Stimulated activated CD4-positive, alpha-beta T cell treated with anti-CD3 and anti-CD28 coated beads, Interleukin-12 subunit alpha, Interleukin-12 subunit beta, amount 100 ng/mL, for 48 hours (primary cell): ENCODE measurements at places on chromosomes 7 and 10.

GRCh38 chr10:29829776-29830175, 195.0 kb upstream of the SVIL start:
- no peak for DNase-seq

GRCh38 chr7:128275681-128276080, 34.6 kb downstream of the LEP start:
- DNase-seq: no peak

DNA sequence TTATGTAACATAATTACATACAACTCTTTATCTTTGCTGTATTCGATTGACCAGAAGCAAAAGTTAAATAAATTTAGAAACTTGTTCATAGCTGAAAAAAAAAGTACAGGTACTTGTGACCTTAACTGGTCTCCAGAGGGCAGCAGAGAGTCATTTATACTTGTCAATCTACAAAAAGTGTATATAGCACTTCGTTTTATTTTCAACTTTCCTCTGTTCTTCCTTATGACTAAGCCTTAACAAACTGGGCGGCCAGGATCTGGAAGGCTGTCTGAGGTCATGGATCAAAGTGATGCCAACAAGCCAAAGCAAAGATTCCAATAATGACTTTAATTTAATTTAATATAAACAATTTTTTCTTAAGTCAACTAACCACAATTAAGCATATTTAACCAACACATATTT, 29.8 kb downstream of the C10orf67 start:
- peak; percentile 69 for DNase-seq

- DNase-seq: no peak
Measured at GRCh38 chr10:50629495-50630122, 5.9 kb upstream of the SGMS1 start.

- no peak for DNase-seq
Measured at GRCh38 chr7:14950013-14950412, 47.5 kb upstream of the DGKB start.

DNA sequence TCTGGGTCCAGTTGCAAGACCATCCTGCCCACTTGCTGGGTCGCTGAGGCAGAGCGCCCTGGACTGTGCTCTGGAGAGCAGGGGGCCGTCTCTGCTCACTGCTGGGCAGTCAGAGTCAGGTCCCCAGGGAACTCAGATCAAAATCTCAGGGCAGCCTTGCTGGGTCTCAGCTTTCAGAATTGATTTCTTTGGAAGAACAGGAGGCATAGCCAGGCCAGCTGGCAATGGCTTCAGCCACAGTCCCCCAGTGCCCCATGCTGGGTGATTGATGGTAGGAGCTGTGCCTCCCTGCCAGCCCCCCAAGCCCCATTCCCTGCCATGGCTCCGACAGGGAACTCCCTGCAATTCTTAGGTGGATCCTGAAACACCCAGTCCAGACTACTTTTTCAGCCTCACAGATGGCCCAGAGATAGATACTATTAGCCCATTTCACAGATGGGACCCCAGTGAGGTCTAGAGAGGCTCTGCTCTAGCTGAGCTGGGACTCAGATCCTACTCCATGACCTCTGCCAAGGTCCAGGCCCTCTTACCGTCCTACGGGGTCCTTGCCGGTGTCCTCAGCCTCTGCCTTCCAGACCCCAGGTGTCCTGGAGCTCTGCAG, 467 bp downstream of the MMRN2 start:
- DNase-seq: no peak

GRCh38 chr10:49208996-49209395, 20.8 kb upstream of the TMEM273 start:
- DNase-seq: no peak

- DNase-seq: no peak
Measured at GRCh38 chr10:6843481-6843881, 263.4 kb upstream of the PRKCQ start.

GRCh38 chr7:1964211-1964912, 268.4 kb downstream of the MAD1L1 start:
- DNase-seq: no peak

- no peak for DNase-seq
Measured at GRCh38 chr10:9811601-9812000, 1206.1 kb upstream of the CELF2 start.

GRCh38 chr10:127906548-127907377, at the start of gene PTPRE:
PTPRE (plus strand) TSS chr10:127907103; CDS start chr10:128040882, 133,779 bp downstream.
- peak; percentile 42 for DNase-seq

DNA sequence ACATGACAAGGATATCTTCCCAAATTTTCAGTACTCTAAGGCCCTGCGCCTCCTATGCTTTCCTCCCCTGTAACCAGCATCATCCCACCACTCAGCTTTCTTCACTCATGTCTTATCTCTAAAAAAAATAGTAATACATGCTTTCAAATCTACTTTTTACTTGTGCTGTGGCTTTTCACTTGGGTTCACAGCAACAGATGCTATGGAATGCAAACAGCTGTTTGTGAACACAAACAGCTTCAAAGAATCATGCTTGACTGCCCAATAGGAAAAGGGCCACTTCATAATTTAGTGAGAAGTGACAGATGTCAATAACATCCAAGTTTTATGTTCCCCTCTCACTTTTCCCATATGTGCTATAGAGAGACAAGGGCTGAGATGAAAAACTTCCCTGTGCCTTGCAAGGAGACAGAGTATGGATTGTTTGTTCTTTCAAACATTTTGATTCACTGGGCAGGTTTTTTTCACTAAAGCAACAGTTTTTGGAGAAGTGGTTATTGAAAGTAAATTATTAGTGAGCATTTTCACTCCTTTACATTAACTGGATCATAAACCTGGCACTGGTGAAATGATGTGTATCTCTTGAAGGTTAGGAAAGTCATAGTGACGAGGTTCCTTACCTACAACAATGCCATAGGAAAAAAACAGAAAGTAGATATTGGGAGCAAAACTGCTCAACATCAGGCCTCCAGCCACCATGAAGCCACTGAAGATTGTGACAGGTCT, 37.3 kb downstream of the SLC16A9 start:
- DNase-seq: no peak

- no peak for DNase-seq
Measured at GRCh38 chr7:20598459-20599309, 16.8 kb upstream of the ABCB5 start.

GRCh38 chr10:92356041-92356440, 65.1 kb downstream of the MARCHF5 start:
- no peak for DNase-seq

GRCh38 chr7:26636808-26637207, 227.6 kb downstream of the SKAP2 start:
- DNase-seq: no peak

DNA sequence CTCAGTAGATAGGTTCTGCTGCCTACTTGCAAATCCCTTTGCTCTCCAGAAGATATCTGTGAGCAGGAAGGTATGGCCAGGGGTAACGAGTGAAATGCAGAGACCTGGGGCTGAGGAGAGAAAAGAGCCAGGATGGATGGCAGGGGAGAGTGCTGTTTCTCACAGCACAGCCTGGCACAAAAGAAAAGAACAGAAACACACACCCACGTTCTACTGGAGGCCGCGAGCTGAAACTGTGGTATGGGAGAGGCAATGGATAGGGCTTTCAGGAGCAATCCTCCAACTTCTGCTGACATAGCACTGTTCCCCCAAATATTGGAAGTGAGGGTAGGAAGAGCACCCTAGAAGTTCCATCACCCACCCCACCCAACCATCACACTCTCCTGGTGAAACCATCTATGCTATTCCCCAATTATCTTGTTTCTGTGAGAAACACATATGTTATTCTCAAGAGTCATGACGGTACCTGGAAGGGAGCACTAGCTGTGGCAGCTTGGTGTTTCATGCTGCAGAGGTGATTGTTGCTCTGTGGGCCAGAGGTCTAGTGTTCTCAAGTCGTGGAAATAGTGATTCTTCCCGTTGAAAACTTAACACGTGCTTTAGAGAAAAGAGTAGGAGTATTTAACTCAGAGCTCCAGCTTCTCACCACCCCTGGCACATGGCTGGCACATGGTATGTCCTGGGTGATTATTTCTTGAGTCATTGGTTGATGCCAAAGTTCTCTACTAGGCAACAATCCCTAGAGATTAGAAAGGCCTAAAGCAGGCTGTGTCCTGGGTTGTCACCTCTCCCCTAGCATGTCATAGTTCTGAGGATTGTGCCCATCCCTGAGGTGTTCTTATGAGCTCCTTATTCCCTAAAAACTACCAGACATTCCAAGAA, 198.3 kb downstream of the PLXNA4 start:
- DNase-seq: no peak

GRCh38 chr7:48149058-48149457, 22.2 kb upstream of the ABCA13 start:
- no peak for DNase-seq

- no peak for DNase-seq
Measured at GRCh38 chr10:15353471-15354017, 17.5 kb downstream of the FAM171A1 start.

DNA sequence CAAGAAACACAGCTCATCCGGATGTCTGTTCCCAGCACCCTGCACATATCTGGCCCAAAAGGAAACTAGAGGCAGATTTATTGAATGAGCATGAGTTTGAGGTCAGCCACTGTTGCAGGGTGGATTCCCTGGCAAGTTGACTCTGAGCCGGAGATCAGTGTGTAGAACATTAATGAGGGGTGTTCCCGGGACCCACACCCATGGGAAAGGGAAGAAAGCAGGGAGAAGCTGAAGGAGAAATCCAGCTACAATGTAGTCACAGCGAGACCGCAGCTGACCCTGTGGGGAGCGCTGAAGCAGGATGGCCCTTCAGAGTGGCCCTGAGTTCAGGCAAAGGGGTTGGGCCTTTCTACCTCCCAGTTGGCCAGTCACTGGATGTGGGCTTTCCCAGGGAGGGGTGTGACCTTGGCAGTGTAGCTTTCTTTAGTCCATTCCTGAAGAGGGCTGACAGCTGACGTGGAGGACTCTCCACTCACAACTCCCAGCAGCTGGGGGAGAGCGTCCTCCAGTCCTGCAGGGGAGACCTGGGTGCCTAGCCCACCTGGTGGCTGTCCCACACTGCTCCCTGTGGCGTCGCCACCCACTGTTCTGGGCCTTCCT, 324.2 kb upstream of the ZMIZ1 start:
- no peak for DNase-seq

DNA sequence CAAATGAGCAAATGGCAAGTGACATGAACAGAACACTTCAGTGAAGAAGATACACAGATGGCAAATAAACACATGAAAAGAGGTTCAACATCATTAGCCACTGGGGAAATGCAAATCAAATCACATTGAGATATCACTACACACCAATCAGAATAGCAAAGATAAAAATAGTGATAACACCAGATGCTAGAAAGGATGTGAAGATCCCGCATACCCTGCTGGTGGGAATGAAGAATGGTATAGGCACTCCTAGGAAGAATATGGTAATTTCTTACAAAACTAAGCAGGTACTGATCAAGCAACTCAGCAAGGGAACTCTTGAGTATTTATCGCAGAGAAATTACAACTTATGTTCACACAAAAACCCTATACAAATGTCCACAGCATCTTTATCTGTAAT, 11.2 kb downstream of the LAMB4 start:
- no peak for DNase-seq

DNA sequence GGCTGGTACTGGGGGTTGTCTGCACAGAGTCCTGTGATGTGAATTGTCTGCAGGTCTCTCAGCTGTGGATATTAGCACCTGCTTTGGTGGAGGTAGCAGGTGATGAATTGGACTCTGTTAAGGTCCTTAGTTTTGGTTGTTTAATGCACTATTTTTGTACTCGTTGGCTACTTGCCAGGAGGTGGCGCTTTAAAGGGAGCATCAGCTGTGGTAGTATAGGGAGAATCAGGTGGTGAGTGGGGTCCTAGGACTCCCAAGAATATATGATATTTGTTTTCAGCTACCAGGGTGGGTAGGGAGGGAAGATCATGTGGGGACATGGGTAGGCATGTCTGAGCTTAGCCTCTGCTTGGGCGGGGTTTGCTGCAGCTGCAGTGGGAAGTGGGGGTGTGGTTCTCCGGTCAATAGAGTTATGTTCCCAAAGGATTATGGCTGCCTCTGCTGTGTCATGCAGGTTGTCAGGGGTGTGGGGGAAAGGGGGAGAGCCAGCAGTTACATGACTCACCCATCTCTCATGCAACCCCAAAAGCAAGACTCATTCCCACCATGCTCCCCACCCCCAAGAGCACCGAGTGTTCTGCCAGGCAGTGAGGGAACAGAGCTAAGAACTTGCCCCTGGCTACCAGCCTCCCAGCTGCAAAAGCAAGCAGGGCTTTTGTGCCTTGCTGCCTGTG, 53.7 kb upstream of the ZNF273 start:
- DNase-seq: no peak

GRCh38 chr7:11607686-11608085, 224.3 kb downstream of the THSD7A start:
- DNase-seq: no peak

GRCh38 chr7:157961731-157962457, 625.1 kb downstream of the DNAJB6 start:
- DNase-seq: no peak

DNA sequence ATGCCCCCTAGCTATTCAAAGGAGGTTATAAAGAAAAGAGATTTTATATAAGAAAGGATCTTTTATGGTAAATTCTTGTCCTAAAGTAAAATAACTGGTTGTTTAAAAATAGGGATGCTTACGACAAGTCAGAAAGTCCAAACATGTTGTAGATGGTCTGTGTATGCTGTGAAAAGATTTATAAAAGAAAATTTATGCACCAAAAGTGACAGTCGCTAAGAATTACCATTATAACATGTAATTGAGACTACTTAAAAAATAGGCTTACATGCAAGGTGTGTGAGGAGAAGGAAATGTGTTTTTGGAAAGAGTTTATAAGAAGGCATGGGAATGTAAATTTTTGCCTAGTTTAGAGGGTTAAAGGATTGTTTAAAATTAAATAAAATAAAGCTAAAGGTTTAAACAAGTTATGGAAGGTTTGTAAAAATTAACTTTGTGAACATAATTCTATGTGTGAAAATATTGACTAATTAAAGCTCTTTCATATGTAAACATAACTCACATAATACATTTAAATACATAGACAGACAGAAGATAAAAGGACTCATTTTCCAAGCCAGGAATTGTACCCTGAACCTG, 118.5 kb downstream of the LYZL1 start:
- no peak for DNase-seq

DNA sequence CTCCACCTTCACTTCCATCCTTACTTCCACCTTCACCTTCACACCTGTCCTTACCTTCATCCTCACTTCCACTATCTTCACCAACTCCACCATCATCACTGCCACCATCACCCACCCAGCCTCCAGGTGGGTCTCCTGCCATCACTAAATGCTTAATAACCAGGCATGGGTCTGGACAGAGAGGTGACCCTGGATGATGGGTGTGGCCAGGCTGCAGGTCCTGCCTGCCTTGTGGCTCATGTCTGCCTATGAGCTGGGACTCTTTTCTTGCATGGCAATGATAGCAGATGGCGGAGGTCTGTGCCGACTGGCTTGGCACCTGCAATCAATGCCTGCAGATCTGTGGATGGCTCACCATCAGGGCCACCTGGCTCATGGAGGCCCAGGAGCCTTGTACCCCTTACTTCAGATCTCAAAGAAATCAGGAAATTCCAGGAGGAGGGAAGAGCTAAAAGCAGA, 60.1 kb upstream of the ELN start:
- no peak for DNase-seq

DNA sequence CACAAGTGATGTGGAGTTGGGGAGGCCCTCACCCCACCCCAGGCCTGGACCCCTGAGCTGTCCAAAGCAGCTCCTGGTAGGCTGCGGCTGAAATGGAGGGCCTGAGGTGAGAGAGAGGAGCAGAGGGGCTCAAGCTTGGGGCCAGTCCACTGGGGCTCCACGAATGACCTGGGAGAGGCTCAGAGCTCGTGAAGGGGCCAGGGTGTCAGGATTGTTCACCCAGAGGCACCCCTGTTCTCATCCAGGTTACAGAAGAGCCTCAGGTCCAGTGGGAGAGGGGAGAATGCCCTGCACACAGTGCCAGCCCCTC, 102.2 kb upstream of the RET start:
- no peak for DNase-seq

GRCh38 chr7:101882595-101883564, 65.5 kb downstream of the CUX1 start:
- DNase-seq: no peak
